Left ventricle myocardium inferior (tissue), 1 donor: ENCODE measurements at places on chromosomes 5 and 9.

GRCh38 chr5:30804739-30805505, 388.6 kb upstream of the CDH6 start:
- no peak for DNase-seq

DNA sequence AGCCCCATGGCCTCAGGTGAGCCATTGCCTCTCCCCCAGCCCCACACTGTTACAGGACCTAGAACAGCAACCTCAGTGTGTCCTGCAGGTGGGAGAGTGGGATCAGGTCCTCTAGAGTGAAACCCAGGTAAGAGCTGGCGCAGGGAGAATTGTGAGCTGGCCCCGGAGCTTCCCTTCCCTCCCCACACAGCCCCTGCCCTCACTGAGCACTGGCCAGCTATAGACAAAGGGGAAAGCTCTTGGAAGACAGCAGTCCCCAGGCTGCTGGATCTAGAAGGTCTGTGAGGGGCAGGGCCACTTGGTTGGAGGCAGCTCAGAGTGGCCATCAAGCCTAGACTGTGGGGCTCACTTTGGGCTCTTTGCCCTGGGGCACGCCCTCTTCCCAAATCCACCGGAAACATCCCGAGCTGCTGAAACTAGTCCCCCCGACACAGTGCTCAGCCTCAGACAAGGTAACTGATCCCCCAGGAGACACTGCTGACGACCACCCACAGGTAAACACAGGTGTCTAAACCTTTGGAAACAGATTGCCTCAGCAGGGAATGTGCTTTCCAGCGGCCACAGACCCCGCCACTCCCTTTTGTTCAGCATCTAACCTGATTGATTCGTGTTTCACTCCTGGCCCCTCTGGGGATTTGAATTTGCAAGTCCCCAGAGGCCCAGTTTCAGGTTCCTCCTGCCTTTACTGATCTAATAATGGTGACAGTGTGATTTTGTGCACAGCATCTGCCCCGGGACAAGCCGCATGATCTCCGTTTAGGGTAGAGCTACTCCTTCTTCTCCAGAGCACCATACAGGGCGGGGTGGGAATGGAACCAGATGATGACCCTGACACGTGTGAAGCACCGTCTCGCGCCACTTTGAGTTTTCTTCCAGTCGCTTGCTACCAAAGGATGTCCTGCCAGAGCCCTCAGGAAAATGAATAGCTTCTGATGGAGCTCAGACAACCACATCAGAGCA, 42.2 kb upstream of the ADAMTS2 start:
- no peak for DNase-seq

- no peak for DNase-seq
These were observed 337.6 kb upstream of the SEMA6A start for GRCh38 chr5:116912221-116912620.

DNA sequence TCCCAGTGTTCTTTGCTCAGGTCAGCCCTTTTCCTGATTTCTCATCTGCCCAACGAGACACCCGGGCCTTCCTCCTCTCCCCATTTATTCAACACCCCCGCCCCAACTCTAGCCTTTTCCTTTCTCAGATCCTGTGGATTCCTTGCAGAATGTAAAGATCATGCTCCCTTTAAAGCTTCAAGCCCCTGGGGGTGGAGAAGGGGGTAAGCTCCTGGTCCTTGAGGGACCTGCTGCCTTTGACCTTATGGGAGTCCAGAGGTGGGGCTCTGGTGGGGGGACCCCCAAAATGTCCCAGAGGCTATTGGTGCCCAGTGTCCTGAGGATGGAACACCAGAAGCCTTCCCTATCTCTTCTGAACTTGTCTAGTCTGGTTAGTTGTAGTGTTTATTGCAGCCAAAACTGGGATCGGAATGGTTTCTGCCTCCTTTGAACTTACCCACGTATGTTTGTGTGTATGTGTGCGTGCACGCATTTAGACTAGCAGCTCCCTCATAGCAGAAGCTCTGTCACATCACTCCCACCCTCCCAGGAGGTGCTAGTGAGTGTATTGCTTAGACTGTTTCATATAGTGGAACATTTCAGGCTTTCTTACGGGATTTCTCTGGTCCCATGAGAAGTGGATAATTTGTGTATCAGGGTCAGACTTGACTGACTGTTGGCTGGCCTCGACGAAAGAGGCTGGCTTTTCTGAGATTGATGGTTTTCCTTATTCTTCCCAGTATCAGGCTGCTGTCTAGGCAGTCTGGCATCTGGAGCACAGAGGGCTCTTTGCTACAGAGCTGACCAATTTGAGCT, 1.1 kb downstream of the GALNT10 start:
- DNase-seq, result no peak

DNA sequence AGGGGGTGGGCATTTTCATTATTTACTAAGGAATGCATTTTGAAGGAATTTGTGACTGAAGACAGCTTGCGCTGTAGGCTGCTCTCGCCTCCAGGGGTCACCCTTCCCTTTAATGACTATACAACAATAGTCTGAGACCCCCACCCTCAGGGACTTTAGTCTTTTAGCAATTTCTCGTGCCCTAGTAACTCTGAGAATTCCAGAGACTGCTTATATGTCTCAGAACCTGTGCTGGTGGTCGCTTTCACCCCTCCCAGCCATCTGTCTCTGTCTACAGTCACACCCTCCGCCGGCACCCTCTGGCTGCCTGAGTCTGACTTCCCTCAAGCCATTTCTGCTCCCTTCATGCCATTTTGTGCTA, 671.4 kb downstream of the NR2F1-AS1 start:
- no peak for DNase-seq

DNA sequence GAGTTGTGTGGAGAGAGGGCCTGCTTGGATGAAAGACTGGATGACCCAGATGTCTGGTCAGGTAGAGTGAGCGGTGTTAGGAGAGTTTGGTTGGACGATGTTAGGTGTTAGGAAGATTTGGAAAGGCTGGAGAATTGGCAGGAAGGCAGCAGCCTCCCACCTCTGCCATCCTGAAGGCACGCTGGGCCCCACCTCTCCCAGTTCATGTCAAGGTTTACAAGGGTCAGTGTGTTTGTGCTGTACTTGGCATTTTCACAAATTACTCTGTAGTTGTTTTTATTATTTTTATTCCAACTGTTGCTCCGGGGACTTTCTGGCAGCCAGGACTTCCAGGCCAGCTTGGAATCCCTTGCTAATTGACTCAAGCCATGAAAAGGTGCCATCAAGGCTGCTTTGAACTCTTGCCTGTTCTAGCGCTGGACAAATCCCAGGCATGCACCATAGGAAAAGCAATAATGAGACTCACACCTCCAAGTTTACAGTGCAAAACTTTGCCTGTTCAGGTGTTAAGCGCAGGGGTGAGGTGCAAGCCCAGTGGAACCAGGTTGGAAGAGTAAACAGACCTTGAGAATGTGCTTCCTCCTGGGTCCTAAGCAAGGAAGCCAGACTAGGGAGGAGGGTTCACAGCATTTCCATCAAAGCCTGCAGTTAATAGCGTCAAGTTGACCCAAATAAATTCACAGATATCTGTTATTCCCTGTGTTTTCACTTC, 41.7 kb upstream of the KLF9 start:
- DNase-seq, result no peak

GRCh38 chr5:134142052-134142451, 27.6 kb downstream of the TCF7 start:
- DNase-seq, result no peak

- DNase-seq, result no peak
These were observed 84.8 kb upstream of the FAM169A start for GRCh38 chr5:74950836-74951515.
